ENCODE measurements at places on chromosomes 7 and 10.

- DNase-seq = peak; percentile 78
Observed at GRCh38 chr10:86536294-86536861, 14.8 kb upstream of the WAPL start.

DNA sequence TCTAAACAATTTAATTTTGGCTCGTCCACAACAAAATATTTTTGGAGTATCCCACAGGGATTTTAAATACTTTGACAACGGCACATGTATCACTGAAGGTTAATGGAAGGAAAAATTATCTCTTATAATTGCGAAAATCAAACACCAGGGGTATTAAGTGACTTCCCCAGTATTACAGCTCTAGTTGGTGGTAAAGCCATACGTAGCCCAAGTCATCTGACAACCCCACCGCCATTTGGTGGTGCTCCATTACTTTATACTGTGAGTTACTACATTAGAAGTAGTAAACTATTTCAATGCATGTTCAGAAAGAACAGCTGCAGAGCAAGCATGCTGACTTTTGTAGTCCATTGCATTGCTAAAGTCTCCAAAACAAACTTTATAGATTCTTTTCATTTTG, 179.7 kb downstream of the HGF start:
- DNase-seq = no peak

- no peak for DNase-seq
Observed at GRCh38 chr7:111384065-111384891, 178.0 kb downstream of the IMMP2L start.

DNA sequence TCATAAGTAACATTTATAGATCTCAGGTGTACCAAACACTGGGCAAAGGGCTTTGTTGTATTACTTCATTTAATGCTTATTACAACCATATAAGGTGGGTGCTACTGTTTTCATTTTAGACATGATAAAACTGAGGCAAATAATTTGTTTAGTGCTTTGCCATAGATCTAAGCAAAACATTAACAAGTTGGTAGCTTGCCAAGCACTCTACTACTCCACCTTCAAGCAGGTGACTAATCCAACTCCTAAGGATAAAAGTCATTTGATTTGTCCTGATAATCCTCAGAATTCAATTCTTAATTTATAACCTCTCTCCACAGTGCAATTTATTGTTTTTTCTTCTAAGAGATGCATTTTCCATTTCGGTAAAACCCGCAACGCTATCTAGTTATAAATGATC, 646.4 kb downstream of the GRM8 start:
- DNase-seq = no peak

- DNase-seq = no peak
Observed at GRCh38 chr10:35925493-35925892, 283.4 kb upstream of the FZD8 start.

DNA sequence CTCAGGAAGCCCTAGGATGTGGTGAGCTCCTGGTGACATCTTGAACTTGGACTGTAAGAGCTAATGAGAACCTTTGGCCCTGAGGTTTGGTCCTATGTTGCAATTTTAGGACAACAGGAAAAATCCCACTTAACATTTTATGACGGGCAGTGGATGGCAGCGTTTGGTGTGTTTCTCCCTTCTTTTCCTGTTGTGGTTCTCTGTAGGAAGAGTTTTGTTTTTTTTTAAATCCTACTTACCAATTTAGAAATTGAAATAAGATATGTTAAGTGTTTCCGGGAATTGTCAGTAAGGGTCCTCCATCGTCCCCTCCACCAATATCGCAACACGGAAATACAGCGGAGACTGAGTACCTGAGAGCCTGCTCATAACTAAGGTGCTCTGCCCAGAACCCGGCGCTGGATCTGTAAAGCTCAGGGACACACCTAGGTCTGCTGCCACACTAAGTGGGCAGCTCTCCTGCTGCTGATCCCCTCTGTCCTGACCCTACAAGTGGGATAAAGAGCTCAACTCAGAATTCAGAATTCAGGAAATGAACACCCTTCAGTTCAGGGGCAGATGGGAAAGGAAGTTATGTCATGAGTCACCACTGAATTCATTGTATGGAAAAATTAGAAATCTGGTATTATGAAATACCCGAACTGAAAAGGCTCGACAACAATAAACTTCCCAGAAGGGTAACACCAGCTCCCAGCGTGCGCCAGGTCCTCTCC, 9.1 kb upstream of the PROSER2 start:
- DNase-seq = no peak

GRCh38 chr10:51748959-51749358, 49.6 kb upstream of the CSTF2T start:
- DNase-seq = no peak

GRCh38 chr7:909358-910329, 33.3 kb downstream of the GET4 start:
- no peak for DNase-seq

GRCh38 chr10:34565934-34566333, 249.2 kb downstream of the PARD3 start:
- no peak for DNase-seq

- DNase-seq = no peak
Observed at GRCh38 chr10:9709849-9710248, 1307.8 kb upstream of the CELF2 start.

DNA sequence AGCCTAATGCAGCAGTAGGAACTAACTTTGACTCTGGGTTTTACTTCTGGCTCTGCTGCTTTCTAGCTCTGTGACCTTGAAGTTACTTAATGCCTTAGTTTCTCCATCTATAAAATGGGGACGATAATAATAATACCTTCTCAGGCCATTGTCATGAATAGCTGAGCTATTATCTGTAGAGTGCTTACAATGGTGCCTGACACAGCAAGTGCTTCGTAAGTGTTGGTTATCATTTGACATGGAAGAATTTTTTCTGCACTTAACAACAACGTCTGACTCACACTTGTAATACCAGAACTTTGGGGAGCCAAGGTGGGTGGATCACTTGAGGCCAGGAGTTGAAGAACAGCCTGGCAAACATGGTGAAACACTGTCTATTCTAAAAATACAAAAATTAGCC, 140.5 kb downstream of the ARL4A start:
- no peak for DNase-seq

- DNase-seq = no peak
Observed at GRCh38 chr10:77030974-77031373, 606.6 kb downstream of the KCNMA1 start.

DNA sequence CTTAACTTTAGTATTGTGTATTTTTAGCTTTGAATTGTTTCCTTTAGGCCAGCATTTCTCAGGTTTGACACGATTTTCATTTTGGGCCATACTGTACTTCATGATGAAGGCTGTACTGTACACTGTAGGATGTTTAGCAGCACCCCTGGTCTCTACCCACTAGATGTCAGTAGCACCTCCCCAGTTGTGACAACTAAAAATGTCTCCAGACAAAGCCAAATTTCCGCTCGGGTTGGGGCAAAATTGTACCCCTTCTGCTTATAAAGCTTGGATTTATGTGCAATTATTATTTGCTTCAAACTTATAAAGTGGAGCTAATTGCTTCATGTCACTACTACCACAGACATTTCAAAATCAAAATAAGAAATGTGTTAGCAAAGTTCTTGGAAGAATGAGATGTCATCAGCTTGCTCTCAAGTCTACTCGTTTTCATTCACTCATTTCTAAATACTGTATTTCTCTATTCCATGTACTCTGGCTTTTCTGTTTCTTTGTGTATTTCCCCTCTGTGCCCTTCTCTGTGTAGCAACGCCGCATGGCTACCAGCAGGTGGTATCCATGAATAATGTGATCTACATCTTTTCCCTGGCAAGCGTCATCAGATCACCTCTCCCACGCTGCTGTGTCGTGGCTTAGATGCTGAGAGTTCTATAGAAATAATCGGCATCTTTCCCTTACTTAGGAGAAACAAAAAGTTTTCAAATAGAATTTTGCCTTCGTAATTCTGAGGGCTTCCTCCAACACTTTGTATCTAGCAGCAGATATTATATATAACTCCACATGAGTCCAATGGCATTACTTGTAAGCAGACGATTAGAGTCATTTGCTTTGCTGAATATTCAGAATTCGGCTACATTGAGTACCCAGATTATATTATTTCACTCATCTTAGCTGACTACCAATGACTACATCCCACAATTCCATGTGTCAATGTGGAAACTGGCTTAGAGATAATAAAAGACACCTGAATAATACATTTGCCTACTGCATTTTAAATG, 47.8 kb upstream of the CALCR start:
- DNase-seq = no peak

DNA sequence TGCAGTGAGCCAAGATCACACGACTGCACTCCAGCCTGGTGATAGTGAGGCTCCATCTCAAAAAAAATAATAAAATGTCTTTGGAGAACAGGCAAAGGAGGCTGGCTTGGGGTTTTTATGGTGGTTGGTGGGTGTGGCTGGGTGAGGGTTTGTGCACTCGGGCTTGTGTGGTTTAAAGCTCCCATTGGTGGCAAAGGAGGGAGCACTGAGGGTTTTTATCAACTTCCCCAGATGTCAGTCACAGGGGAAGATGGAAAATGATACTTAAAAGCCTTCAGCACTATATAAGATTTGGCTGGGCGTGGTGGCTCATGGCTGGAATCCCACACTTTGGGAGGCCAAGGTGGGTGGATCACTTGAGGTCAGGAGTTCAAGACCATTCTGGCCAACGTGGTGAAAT, 16.3 kb upstream of the RNF216 start:
- no peak for DNase-seq

- DNase-seq = no peak
Observed at GRCh38 chr10:127851661-127852194, 41.0 kb downstream of the CLRN3 start.

DNA sequence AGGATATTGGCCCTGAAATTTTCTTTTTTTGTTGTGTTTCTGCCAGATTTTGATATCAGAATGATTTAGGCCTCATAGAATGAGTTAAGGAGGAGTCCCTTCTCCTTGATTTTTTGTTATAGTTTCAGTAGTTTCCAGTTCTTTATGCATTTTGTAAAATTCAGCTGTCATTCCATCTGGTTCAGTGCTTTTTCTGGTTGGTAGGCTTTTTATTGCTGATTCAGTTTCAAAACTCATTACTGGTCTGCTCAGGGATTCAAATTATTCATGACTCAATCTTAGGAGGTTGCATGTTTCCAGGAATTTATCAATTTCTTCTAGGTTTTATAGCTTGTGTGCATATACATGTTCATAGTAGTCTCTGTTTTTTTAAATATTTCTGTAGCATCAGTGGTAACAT, 10.1 kb upstream of the TMEM196 start:
- DNase-seq = no peak

DNA sequence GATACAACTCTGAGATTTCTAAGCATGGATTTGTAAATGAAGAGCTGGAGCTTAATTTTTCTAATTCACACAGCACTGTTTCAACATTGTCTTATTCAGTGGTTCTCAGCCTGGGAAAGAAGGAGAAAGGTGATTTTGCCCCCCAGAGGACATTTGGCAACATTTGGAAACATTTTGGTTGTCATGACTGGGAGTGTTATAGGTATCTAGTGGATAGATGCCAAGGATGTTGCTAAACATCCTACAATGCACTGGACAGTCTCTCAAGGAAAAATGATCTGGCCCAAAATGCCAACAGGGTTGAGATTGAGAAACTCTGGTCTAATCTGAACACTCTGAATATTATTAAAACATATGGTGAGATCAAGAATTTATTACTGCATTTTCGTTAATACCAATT, 3.8 kb upstream of the CAV2 start:
- no peak for DNase-seq

GRCh38 chr10:43160046-43160920, 22.0 kb downstream of the CSGALNACT2 start:
- DNase-seq = no peak

DNA sequence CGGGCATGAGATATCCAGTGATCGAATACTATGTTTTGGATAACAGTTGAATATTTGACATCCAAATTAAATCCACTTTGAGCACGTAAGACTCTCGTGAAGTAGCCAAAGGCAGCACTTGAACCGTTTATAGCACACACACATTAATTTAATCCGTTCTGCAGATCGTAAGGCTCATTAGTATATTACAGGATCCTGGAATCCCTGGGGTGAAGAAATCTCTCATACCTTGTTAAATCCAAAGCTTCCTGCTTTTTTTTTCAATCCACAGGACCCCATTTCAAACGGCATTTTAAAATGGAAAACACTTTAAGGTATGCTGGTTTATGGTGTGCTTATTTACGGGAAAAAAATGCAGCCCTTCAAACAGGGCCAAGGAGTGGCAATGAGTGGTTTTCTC, 158.4 kb upstream of the ADARB2 start:
- no peak for DNase-seq

- no peak for DNase-seq
Observed at GRCh38 chr10:69416695-69417094, at the start of gene TACR2. TACR2 (minus strand) TSS chr10:69416918; CDS start chr10:69416323, 595 bp downstream.

GRCh38 chr10:102431452-102432124, 786 bp downstream of the CUEDC2 start:
- no peak for DNase-seq

GRCh38 chr10:96719200-96719599, 1.1 kb downstream of the PIK3AP1 start:
- DNase-seq = no peak

- no peak for DNase-seq
Observed at GRCh38 chr7:159370-160270, 32.8 kb upstream of the FAM20C start.

DNA sequence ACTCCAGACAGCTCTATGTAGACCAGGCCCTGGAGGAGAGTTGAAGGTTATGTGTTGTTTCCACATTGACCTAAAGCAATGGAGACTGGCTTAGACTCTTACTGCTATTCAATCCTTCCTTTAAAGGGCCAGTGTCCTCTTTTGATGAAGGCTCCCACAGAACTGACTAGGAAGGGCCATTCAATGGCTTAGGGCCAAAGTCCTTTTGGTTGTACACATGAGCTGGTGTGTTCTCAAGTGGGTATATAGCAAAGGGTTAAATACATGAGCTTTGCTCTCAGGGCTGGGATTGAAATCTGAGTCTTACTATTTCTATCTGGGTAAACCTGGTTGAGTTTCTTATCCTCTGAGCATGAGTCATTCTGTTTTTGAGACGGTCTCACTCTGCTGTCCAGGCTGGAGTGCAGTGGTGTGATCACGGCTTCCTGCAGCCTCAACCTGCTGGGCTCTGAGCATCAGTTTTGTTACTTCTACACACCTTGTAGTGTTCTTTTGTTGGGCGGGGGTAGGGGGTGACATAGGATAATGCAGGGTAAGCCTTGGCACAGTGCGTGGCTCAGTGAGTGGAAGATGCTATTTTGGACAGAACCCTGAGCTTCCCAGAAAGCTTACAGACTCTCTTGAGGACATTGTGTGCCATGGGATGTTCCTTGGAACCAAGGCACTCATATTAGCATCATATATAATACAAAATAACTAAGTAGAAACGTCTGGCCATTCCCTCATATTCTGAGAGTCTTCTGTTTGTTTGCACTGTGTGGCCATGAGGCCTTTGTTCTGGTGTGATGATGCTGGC, 90.1 kb downstream of the ABCC2 start:
- DNase-seq = no peak

GRCh38 chr10:114094795-114095194, 51.1 kb downstream of the ADRB1 start:
- DNase-seq = no peak

- DNase-seq = no peak
Observed at GRCh38 chr7:113705439-113705838, 213.4 kb downstream of the PPP1R3A start.

GRCh38 chr10:102780527-102780808, 36.7 kb downstream of the WBP1L start:
- DNase-seq = no peak

Measured in CD4-positive, alpha-beta memory T cell (primary cell).